ENCODE measurements at places on chromosomes 6 and 20.

- DNase-seq = no peak
Measured at GRCh38 chr6:91626911-91627310, 1040.0 kb upstream of the MAP3K7 start.

GRCh38 chr6:143238306-143238705, 177.6 kb downstream of the AIG1 start:
- no peak for DNase-seq

GRCh38 chr20:38872491-38873049, 53.6 kb upstream of the FAM83D start:
- DNase-seq = no peak

DNA sequence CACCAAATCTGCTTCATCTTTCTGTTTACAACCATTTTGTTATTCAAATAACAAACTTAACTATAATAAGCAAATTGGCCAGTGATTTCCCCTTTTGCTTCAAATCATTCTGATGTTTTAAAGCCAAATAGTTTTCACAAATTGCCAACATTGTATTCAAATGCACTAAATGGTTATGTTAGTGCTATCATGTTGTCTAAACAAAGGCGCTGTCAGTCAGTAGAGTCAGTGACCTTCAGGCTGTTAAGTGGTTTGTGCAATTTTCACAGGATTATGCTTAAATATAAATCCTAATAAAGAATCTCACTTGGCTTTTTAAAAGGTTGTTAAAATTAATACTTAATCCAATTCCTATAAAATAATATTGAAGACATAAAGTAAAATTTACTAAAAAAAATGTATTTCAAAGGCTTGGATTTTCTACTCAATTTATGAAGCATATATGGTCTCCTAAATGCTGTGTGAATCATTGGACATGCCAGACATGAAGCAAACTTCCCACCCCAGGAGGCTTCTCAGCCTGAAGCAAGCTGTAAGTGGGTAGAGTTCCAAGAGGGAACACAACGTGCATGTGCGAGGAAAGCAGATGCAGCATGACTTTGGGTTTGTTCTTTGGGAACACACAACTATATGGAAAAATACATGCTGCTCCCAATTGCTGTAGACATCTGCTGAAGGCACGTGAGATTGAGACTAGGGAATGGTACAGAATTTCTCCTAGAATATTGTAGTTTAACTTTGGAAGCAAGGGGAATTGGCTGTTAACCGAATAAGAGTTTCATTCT, 54.9 kb downstream of the RSPO3 start:
- no peak for DNase-seq

DNA sequence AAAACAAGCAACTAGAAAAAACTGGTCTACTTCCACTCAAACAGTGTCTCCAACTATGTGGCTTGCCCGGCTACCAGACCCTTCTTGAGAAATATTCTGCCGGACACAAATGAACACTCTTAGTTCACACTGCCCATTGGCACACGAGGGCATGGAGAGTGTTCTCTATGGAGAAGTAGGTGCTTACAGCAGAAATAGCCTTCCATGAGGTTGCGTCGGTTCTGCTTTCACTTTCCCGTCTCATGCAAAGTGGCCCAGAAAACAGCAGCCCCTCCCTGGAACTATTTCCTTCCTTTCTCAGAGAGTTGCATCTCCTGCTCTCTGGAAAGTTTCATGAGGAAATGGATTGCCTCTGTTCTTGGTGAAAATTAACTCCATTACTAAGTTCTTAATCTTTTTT, 9.5 kb upstream of the HLA-DOA start:
- DNase-seq = peak; percentile 14

DNA sequence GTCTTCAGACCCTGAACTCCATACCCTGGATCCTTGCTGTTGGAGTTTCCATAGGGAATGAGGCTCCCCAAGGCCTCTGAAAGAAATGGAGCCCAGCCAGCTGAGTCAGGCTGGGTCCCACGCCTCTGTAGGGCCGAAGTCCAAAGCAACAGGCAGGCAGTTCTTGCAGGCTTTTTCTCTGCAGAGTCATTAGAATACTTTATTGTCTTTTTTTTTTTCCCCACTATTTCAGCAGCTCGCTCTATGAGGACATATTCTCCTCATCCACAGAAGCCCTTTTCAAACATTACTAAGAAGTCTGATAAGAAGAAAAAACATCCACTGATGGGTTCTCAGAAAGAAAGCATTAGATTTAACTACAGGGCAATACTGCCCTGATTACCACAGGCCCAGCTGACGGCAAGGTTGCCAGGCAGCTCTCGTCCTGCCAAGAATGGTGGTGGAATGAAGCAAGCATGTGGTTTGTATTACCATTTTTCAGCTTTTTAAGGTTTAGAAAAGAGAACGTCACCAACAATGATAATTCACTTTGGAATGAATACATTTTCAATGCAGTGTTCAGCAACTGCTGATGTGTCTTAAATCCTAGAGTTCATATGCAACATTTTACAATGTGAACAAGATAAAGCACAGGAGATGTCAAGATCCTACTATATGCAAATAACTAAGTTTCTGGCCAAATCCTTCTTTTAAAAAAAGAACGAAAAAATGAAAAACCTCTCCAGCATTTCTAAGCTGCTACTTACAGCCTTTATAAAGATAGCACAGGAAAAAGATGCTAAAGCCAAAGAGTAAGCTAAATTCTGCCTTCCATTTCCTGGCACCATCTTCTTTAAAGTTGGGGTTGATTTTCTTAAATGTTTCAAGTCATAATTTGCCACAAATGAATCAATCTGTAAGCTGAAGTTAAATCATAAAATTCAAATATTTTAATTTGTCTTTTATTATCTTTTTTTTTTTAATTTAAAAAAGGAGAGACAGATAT, 223.6 kb upstream of the CITED2 start:
- peak; percentile 10 for DNase-seq

DNA sequence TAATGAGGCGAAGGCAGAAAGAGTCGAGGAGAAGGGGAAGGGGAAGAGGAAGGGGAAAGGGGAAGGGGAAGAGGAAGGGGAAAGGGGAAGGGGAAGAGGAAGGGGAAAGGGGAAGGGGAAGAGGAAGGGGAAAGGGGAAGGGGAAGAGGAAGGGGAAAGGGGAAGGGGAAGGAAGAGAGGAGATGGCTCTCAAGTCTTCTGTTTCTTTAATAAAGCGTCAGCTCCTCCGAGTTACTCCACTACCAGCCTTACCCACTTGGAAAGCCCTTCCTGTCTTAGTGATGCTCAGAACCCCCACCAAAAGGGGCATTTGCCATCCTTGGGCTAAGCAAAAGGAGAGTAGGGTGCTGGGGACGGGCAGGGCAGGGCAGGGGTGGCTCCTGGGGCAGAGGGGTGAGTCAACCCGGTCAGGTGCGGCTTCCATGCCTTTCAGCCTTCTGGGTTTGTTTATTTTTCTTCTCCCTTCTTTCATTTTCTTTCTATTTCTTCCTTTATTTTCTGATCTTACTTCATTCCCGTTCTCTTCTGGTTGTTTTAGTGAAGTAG, 476 bp upstream of the CLIC5 start:
- no peak for DNase-seq

DNA sequence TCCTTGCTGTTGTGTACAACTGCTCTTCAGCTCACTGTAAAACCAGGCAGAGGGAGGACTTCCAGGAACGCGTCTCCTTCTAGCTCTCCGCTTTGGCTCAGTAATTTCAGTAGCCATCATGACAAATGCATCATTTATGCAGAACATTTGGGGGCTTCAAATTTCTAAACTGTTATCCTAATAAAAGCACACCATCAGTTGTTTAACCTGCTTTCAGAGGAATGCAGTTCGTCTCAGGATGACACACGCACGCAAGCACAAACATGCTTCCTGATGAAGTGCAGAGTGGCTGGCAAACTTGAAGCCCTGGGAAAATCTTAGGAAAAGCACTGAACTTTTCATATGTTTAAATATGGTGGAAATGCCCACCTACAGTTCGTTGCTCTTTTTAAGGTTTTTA, 24.4 kb downstream of the SLC22A23 start:
- no peak for DNase-seq

- no peak for DNase-seq
Measured at GRCh38 chr6:90021711-90022110, 127.4 kb downstream of the GJA10 start.

DNA sequence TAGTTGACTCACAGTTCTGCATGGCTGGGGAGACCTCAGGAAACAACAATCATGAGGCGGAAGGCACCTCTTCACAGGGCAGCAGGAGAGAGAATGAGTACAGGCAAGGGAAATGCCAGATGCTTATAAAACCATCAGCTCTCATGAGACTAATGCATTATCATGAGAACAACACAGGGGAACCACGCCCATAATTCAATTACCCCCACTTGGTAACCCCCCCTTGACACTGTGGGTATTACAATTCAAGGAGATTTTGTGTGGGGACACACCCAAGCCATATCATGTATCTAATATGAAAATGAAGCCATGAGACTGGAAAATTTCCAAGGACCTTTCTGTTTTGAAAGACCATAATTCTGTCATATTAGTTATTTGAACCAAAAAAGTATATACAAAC, 342.4 kb upstream of the PLCB4 start:
- no peak for DNase-seq

DNA sequence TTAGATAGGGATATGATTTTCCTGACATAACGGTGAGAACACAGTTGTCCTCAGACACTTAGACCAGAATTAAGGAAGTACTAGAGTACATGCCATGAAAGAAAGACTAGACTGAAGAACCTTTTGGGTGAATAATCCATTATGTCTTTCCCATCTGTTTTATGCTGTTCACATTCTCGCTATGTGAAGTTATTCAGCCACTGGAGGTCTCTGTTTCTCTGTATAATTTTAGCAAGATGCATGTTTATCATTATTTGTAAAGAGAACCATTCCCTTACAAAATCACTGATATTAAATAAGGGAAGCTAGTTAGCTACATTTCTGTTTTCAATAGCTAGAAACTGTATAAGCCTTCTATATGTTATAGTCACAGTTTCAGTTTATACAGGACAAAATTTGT, 391.9 kb downstream of the CD109 start:
- DNase-seq = no peak

DNA sequence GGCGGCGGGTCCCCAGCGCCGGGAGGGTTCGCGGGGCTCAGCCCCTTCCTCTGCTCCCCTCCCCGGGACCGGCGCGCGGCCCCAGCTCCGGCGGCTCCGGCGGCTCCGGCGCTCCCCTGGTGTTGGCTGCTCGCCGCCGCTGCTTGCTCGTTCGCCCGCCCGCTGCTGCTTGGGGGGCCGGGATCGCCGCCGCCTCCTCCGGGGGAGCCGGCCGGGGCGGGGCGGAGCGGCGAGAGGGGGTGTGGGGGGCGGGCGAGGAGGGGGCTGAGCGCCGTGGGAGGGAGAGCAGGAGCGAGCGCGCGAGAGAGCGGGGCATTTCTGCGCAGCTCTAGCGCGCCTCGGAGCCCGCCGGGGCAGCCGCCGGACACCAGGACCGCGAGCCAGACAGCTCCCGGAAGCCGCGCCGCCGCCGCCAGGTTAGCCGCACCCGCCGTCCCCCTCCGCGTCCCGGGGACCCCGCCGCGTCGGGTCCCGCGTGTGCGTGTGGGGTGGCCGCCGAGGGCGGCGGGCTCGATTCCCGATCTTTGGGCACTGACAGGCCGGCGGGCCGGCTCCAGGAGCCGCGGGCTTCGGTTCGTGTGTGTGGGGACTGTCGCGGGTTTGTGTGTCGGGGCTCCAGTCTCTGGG, 62.0 kb upstream of the EPB41L1 start:
- no peak for DNase-seq

GRCh38 chr20:49948809-49949507, 12.8 kb downstream of the RNF114 start:
- DNase-seq = no peak

- no peak for DNase-seq
Measured at GRCh38 chr6:112252571-112253497, 1.5 kb downstream of the LAMA4 start.

DNA sequence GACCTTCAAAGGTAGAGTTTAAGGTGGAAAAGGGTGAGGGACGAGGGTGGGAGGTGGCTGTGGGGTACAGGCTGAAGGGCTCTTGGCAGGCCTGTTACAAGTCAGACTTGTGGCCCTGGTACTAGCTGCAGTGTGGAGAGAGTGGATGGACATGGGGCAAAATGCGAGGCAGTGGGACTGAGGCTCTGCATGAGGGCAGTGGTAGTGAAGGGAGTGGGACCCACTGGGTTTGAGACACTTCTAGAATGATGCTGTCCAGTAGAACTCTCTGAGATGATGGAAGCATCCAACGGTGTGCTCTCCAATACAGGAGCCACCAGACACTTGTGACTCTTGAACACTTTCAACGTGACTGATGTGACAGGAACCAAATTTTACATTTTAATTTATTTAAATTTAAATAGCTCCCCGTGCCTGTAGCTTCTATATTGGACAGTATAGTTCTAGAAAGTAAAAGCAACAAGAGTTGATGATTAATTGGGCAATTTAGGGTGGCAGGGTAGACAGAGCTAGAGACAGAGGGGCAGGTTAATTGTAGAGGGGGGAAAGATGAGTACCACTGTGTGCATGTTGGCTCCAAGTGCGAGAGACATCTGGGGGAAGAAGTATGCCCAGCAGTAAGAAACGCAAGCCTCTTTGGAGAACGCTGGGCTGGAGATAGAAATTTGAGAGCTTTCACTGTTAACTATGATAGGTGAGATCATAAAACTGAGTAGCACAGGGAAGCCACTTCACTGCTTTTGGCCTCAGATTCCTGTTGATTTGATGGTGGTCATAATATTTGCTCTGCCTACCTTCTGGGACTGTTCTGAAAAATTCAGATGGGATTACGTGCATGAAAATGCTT, 77.5 kb downstream of the TXNDC5 start:
- no peak for DNase-seq

DNA sequence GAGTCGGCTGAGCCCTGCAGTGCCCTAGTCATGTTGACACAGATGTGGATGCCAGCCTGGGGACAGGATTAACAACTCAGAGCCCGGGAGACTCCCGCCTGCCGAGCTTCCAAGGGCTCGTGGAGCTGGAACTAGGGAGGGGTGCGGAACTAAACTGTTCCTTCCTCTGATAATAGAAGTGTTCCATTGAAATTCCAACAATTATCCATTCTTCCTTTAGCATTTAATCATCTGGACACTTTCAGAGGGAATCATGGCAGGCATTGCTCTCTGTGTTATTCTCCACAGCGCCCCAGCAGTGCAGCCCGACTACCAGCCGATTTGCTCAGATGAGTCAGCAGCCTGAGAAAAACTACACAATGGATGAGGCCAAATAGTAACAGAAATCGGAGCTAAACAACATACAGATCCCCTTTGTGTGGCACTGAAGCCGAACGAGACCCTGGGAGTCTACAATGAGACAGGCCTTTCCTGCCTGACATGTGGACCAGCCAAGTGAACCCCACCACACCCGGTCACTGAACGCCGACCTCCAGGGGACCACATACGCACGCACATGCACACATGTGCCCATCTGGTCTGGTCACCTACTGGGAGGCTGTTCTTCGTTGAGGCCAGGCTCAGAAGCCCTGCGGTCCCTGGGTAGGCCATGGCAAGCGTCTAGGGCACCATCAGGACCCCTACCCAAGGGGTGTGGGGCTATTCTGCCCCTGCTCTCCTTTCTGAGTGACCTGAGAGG, 238.4 kb upstream of the AFDN start:
- no peak for DNase-seq

Measured in activated CD4-positive, alpha-beta T cell treated with anti-CD3 and anti-CD28 coated beads, Interleukin-2, Interleukin-6, amounts not matched to agents 100 ng/mL and 50 ng/mL, durations not matched to agents 16 hours and 8 hours (primary cell).